ENCODE measurements at places on chromosomes 12 and 14. TPM values are rescaled to one million over a fixed set of nuclear protein-coding genes. Genes with fewer than 3 reads are reported as not detected.

TEX52 gene
- total RNA-seq = not detected

CLEC4C gene
- not detected for total RNA-seq

MYF6 gene
- total RNA-seq = not detected

RD3L gene
- total RNA-seq = not detected

MTA1 gene
- 111 TPM for total RNA-seq

HOXC4 gene
- 10.1 TPM for total RNA-seq

SETD3 gene
- 60.7 TPM for total RNA-seq

PLA2G1B gene
- 1.2 TPM for total RNA-seq

LMNTD1 gene
- not detected for total RNA-seq

ARHGEF40 gene
- total RNA-seq = 68.3 TPM

CARMIL3 gene
- total RNA-seq = 0.24 TPM

CHST11 gene
- 31.0 TPM for total RNA-seq

PRICKLE1 gene
- total RNA-seq = 34.9 TPM

LRP1-AS gene
- total RNA-seq = not detected

ACACB gene
- 46.8 TPM for total RNA-seq

PLCZ1 gene
- 0.66 TPM for total RNA-seq

SCN8A gene
- total RNA-seq = 0.48 TPM

TOMM20L gene
- not detected for total RNA-seq

CRIP2 gene
- total RNA-seq = 267 TPM

CLEC9A gene
- 0.42 TPM for total RNA-seq

UBE3B gene
- 36.2 TPM for total RNA-seq
